ENCODE measurements at places on chromosomes 3 and 15.
A peak's percentile ranks its signal among the peaks of the same experiment; 100 is the strongest.

- peak; percentile 73 for DNase-seq
Measured at GRCh38 chr3:106611841-106612240, 743.0 kb upstream of the CBLB start.

DNA sequence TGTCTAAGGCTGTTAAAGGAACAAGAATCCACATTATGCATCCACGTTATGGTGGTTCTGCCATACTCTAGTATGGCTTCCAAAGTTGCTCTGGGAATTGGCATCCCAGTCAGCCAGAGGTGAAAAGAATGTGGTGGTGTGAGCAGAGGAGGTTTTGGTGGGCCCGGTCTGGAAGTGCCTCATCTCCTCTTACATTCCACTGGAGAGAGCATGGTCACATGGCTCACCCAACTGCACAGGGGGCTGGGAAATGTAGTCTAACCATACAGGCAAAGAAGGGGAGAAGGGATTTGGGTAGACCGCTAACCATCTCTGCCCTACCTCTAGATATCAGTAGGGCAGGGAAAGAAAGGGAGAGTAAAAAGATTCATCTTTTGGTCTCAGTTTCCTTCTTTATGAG lies 3.2 kb upstream of the HEG1 start:
- no peak for DNase-seq

GRCh38 chr3:182692021-182692420 lies 101.3 kb upstream of the ATP11B start:
- no peak for DNase-seq

- peak; percentile 2 for DNase-seq
Measured at GRCh38 chr3:115876876-115877614, 253.7 kb downstream of the GAP43 start.

GRCh38 chr3:11140030-11140712 lies 14.1 kb upstream of the HRH1 start:
- DNase-seq = peak; percentile 89

- DNase-seq = peak; percentile 11
Measured at GRCh38 chr3:17442332-17443049, 299.9 kb downstream of the TBC1D5 start.

DNA sequence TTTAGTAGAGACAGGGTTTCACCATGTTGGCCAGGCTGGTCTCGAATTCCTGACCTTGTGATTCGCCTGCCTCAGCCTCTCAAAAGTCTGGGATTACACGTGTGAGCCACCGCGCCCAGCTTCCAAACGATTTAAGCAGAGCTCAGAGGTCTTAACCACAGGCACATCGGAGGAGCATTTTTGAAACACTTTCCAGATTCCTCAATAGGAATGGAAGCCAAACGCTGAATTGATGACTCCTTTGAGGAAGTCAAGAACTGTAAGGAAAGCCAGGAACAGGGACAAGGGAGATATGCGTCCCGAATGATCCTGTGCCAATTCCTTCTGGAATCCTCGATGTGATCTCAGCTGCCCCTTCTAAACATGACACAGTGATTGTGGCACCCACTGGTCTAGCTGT lies 40.0 kb downstream of the TRH start:
- DNase-seq = peak; percentile 78

DNA sequence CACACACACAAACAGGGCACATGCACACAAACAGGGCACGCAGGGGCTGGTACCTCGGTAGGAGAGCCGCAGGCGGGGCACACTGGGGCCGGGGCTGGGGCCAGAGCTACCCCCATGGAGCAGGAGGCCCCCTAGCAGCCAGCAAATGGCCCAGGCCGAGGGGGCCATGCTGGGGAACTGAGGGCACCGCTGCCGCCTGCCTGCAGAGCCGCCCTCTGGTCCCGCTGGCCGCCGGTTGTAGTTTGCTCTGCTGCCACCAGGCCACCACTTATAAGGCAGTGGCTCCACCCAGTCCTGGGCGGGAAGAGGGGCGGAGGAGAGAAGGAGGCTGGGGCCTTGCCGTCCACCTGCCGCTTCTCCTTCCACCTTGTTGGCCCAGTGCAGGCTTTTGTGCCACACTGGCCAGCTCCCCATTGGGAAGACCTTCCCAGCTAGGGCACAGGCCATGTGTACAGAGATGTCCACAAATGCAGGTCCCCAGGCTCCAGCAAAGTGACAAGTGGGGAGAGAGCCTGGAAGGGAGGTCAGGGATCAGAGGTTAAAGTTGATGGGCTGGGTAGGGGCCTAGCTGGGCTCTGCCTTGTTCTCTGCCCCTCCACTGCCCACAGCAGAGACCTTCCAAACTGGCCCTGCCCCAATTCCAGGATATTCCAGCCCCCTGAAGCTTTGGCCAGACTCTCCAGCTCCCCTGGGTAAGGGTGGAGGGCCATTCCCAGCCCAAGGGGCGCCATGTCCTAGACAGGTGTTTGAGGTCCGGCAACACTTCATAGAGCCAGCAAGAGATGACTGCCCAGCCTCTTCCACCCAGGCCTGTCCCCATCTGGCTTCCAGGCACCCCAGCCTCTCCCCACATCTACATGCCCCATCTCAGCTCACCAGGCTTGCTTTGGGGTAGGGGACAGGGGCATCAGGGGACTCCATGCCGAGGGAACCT lies at the start of gene SEMA3G:
Gene SEMA3G, minus strand, starts transcription at position 244 of the 934 bp plus-strand sequence. Its CDS starts 76 bp downstream, at position 168.
- DNase-seq = peak; percentile 34

DNA sequence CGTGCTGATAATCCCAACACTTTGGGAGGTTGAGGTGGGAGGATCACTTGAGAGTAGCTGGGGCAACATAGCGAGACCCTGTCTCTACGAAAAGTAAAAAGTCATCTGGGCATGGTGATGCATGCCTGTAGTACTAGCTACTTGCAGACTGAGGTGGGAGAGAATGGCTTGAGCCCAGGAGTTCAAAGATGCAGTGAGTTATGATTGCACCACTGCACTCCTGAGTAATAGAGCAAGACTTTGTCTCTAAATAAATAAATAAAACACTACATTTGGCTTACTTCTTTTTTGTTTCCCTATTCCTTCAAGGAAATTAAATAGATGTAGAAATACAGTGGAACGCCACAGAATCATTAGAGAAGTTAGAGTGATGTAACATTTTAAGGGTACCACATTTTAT lies 20.1 kb upstream of the LDHAL6B start:
- DNase-seq = peak; percentile 70

GRCh38 chr3:162770551-162770950 lies 1273.9 kb downstream of the OTOL1 start:
- peak; percentile 43 for DNase-seq

- DNase-seq = peak; percentile 45
Measured at GRCh38 chr3:187736418-187736871, 8.8 kb downstream of the BCL6 start.

DNA sequence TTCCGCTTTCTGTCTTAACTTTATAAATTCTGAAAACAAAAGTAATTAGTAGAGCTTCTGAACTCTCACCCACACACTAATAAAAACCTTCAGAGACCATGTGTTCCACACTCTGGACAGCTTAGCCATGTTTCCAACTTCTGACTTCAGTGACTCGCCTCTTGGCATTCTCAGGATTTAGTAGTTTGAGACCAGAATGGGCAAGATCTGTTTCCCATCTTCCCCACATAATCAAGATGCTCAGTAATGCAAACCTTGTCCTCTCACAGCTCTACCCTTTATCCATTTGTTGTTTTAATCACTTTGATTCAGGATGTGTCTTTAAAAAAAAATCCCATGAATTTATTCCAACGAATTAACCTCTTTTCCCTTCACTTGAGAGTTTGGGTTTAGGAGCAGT lies 166.6 kb upstream of the SLC24A5 start:
- no peak for DNase-seq

- DNase-seq = no peak
Measured at GRCh38 chr3:71360764-71361163, 222.8 kb downstream of the FOXP1 start.

- no peak for DNase-seq
Measured at GRCh38 chr3:122758877-122759560, 34.6 kb downstream of the HSPBAP1 start.

GRCh38 chr15:84831028-84831427 lies 13.9 kb downstream of the ALPK3 start:
- DNase-seq = no peak

DNA sequence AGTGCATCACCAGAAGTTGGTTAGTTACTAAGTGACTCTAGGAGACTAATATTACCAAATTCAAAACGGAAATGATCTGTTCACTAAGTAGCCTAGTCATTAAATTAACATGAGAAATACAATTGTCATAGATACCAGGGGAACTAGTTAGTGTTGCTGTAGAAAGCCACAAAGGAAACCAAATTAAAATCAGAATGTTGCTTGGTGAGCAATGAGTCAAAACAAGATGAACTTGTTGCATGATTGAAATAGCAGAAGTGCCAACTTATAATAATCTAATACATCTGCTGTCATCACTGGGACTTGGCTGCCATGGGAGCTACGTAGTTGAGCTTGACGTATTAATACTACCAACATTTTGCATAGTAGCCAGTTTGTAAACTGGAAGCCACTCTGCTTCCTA lies 458.1 kb downstream of the DIPK2A start:
- no peak for DNase-seq

DNA sequence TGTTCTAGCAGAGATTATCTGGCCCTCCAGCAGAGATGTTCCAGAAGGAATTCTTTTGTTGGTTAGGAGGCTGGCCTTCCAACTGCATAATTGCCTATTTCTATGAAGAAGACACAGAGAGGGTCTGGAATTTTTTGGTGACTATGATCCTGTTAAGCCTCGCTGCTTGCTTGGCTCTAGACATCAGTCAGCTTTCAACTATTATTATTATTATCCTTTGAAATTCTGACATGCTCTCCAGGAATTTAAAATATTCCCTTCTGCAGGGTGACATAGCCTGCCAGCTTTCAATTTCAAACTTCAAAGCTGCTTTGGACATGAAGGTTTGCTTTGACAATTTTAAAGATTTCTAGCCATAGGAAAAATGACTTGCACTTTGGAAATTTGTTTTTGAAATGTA lies 26.3 kb upstream of the ZNF148 start:
- DNase-seq = peak; percentile 35

- peak; percentile 1 for DNase-seq
Measured at GRCh38 chr15:94263341-94264273, 32.2 kb downstream of the MCTP2 start.

DNA sequence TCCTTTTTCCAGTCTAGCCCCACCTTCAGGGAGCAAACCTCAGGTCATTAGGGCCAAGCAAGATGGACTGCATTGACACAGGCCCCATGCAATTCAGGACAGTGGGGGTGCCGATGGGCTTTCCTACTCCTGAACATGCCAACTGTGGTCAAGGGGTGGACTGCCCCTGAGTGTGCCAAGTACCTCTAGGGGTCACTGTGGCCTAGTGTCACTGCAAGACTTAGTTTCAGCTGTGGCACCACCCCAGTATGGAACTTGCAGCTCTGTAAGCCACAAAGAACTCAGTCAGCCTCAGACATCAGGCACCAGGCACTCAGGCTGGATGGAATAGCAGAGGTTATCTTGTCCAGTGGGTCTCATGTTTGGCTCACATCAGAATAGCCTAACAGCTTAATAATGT lies 32.3 kb downstream of the EXOG start:
- no peak for DNase-seq

GRCh38 chr3:170423001-170423615 lies 4.4 kb downstream of the CLDN11 start:
- DNase-seq = no peak

DNA sequence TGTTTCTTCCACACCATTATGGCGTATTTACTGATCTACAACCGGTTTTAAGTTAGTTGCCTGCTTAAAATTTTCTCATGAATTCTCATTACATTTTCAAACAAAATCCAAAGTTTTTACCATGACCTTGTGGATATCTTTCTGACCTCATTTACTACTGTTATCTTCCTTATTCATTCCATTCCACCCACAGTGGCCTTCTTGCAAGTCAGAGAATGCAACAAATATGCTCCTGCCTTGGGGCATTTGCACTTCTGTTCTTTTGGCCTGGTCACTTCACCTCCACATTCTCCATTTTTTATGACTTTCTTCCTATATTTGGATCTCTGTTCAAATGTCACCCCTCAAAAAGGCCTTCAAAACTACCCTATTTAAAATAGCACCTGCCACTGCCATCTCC lies 8.8 kb upstream of the SLC15A2 start:
- peak; percentile 5 for DNase-seq

DNA sequence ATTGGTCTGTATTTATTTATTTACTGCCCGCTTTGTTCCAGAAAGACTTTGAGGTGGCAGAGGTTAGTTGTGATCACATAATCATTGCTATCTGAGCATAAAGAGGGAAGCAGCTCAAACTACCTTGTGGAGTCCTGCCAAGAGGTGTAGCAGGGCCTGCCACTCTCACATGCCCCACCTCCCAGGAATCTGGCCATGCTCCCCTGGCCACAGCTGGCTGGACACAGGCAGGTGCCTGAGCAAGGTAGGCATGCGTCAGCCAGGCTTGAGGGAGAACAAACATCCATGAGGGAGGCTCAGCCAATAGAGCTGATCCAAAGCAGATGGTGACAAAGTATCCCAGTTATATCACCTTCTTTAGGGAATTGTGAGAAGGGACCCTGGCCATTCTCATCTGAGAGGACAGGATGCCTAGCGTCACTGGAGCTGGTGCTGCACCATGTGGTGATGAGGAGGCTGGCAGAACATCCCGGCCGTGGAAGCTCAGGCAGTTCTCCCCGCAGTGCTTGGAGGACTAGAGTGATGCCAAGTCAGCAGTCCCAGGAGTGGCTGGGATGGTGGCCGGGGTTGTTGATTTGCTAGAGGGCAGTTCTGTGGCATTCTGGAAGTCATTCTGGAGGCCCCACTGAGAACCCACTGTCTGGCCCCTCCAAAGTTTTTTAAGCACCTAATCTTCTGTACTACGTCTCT lies 6.8 kb upstream of the POLG start:
- no peak for DNase-seq

DNA sequence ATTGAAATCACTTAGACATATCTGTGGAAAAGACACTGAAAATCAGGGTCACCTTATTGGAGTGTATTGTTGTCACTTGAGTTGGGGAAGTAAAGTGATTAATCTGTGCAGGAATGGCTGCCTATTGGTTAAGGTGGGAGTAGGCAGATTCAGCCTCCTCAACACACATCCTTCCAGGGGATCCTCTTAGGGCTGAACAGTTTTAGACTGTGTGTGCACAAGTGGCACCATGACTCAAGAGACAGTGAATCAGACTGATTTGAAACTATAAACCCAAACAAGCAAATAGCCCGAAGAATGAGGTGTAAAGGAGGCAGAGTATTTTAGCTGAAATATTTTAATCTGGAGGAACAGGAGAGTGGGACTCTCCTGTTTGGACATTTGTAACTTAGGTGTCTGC lies 4.9 kb downstream of the ABHD17C start:
- DNase-seq = no peak

- DNase-seq = peak; percentile 15
Measured at GRCh38 chr3:58924578-58924977, 125.2 kb downstream of the CFAP20DC start.

GRCh38 chr3:31361371-31362273 lies 171.1 kb upstream of the STT3B start:
- DNase-seq = peak; percentile 70
